Activated CD8-positive, alpha-beta memory T cell treated with anti-CD3 and anti-CD28 coated beads, Interleukin-2, amount 50 U/mL, for 4 hours (primary cell): ENCODE measurements at places on chromosomes 1 and 21.

DNA sequence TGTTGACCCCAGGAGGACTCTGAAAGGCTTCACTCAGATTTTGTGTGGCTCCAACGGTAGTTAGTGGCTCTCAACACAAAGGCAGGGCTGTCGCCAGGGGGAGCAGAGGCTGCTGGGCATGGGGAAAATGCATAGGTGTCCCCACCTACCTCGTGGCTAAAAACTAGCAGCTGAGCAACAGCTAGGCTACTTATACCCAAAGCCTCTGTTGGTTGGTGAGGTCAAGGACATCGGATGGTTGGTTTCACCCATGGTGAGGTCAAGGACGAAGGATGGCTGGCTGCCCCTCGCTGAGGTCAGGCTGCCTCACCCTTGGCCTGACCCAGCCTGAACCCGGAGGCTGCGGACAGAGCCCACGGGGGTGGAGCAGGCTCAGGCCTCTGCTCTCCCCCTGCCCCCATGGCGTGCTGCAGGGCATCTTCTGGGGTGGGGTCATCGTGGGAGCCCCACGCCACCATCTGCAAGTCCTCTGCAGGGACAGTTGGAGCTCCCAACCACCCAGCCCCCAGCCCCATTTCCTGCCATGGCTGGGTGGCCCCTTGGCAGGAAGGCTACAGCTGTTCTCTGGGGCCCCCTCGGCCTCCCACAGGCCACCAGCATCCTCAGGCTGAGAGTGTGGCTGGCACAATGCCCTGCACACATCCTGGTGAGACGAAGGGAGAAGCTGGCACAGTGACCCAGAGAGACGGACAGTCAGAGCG, 8.5 kb upstream of the GNB1 start:
- no peak for DNase-seq

- no peak for DNase-seq
Observed at GRCh38 chr21:16455978-16456377, 726.2 kb downstream of the USP25 start.

DNA sequence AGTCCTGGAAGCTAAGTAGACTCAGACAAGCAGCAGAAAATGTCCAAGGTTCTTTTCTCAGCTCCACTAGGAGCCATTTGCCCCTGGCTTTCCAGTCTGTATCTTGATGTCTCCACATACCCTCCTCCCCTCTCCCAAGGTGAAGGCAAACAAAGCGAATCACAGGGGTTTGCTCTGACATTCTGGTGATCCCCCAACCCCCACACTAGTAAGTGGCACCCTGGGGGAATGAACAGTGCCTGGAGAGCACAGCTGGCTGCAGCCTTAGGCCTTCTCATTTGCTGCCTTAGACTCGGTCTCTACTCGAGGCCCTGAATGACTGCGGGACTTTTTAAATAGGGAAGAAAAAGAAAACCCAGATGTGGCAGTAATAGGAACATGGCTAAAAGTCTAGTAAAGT, 15.3 kb downstream of the ERI3 start:
- DNase-seq: no peak

DNA sequence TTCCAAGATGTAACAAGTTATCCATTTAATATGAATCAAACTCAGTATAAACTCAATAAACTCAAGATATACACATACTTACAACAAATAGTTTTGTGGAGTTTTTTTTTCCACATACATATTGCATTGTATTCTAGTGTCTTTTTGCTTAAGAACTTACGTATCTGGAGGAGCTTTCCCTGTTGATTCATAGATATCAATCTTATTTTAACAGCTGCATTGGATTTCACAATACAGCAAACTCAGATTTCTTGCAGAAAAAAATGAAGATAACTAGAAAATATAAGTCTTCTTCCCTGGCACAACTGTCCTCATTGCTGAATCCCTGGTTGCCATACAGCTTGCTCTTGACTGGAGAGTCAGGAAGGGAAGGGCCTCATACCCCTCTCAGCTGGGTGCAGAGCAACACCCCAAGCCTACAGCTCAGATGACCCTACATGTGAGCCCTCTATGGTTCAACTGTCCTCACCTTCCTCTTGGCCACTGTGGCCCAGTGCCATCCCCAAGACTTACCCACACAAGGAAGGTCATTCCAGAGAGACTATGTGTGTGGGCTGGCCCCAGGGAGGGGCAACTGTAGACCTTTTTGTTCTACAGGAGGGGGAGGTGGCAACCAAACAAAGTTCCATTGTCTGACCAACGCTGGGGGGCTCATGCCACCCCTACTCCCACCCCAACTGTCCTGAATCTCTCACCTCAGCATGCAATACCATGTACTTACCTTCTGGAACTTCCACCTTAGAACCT, 1.7 kb downstream of the MPZ start:
- DNase-seq: no peak
